Peyer's patch (tissue), 4 donors: ENCODE measurements at places on chromosomes 13 and 19. TPM values are rescaled to one million over a fixed set of nuclear protein-coding genes. Genes with fewer than 3 reads are reported as not detected.
A peak's percentile ranks its signal among the peaks of the same experiment; 100 is the strongest.

DNA sequence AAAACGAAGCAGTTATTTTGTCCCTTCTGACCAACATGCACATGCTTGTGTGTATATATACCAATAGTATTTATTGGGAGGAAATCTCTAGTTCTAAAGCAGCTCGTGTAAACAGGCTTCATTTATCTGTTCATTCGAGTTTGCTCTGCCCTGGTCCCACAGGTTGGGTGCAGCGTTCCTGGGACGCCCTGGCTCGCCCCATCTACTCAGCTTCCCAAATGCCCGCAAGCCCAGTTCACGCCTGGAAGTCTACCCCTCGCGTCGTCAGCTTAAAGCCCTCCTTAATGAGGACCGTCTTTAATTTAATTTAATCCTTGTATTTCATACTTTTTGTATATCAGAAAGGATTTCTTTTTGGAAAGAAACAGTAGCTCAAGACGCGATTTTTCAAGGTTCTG lies 604 bp downstream of the THSD1 start:
- H3K36me3 ChIP-seq, result no peaks in the 10 kb centered on the region
- no peak overlapping the region for H3K27ac ChIP-seq
- H3K4me1 ChIP-seq, result peaks cover 6% of the 10 kb centered on the region
- H3K4me3 ChIP-seq, result peak overlapping the region; percentile 22

PNMA8C gene
- not detected for total RNA-seq

DNA sequence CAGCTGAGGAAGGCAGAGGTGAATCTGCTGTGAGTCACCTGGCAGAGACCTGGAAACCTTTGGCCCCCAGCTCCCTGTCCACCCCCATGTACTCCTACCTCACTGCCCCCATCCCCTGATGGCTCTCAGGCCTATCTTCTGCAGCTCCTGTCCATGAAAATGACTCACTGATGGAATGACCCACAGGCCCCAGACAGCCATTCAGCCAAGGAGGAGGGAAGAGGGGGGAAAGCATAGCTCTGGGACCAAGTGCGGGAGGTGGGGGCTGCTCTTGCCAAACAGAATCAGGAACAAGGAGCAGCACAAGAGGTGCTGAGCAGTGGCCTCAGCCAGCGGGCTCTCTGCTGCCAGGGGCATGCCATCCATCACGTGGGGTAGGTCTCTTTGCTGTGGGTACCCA lies 111.4 kb upstream of the C1QTNF9B start:
- no peaks in the 10 kb centered on the region for H3K4me1 ChIP-seq
- H3K27ac ChIP-seq, result no peak overlapping the region
- no peak overlapping the region for H3K4me3 ChIP-seq
- H3K27me3 ChIP-seq, result no peaks in the 10 kb centered on the region

CDADC1 gene
- total RNA-seq, result 9.2 TPM

- H3K27me3 ChIP-seq, result no peaks in the 10 kb centered on the region
- no peaks in the 10 kb centered on the region for H3K4me1 ChIP-seq
- no peaks in the 10 kb centered on the region for H3K36me3 ChIP-seq
- no peak overlapping the region for H3K4me3 ChIP-seq
- no peak overlapping the region for H3K27ac ChIP-seq
Observed at GRCh38 chr13:47548294-47548840, 452.7 kb downstream of the SUCLA2 start.

- H3K36me3 ChIP-seq, result no peaks in the 10 kb centered on the region
- DNase-seq, result no peak
- H3K27ac ChIP-seq, result no peak overlapping the region
- no peak overlapping the region for H3K4me3 ChIP-seq
- H3K4me1 ChIP-seq, result no peaks in the 10 kb centered on the region
Observed at GRCh38 chr19:53903055-53903680, 5.9 kb upstream of the CACNG7 start.

GRCh38 chr13:99339736-99340397 lies 32.7 kb upstream of the GPR183 start:
- DNase-seq, result no peak
- no peaks in the 10 kb centered on the region for H3K4me1 ChIP-seq
- H3K4me3 ChIP-seq, result no peak overlapping the region
- no peaks in the 10 kb centered on the region for H3K36me3 ChIP-seq
- H3K27me3 ChIP-seq, result no peaks in the 10 kb centered on the region

GRCh38 chr19:21674454-21674853 lies 92.9 kb downstream of the ZNF100 start:
- no peaks in the 10 kb centered on the region for H3K27me3 ChIP-seq
- no peaks in the 10 kb centered on the region for H3K36me3 ChIP-seq
- no peaks in the 10 kb centered on the region for H3K4me1 ChIP-seq
- no peak overlapping the region for H3K27ac ChIP-seq
- DNase-seq, result no peak

CERS1 gene
- total RNA-seq, result not detected

GRCh38 chr13:112067116-112067741 lies at the start of gene SOX1:
SOX1 (plus strand) TSS chr13:112067149; CDS start chr13:112067659, 510 bp downstream.
- H3K27ac ChIP-seq, result no peak within 1 kb of the TSS
- no peaks in the 10 kb centered on the region for H3K36me3 ChIP-seq
- H3K4me1 ChIP-seq, result no peaks in the 10 kb centered on the region
- no peak for DNase-seq
- H3K27me3 ChIP-seq, result peaks cover 74% of the 10 kb centered on the region

GRCh38 chr13:107809125-107809524 lies 406.2 kb downstream of the LIG4 start:
- DNase-seq, result no peak
- no peak overlapping the region for H3K4me3 ChIP-seq
- H3K27ac ChIP-seq, result no peak overlapping the region
- no peaks in the 10 kb centered on the region for H3K36me3 ChIP-seq

DNA sequence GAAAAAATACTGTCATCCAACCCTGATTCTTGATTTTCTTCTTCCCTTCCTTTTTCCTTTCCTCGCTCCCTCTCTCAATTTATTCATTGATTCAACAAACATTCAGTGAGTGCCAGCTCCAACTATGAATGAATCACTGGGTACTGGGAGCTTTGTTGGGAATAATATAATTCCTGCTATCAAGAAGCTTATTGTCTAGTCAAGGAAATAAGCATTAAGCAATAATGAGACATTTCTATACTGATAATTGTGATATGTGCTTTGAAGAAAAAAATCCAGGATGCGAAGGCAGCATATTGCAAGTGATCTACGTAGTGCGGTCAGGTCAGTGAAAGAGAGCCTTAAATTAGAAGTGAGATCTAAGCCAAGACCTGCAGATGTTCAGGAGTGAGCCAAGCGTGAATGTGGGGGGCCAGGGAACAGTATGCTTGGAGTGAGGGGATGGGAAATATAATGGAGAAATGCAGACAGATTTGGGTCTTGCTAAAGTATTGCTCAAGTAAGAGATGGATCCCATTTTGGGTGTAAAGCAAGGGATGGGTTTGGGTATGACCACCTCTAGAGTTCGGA lies 253.5 kb downstream of the LHFPL6 start:
- H3K27ac ChIP-seq, result no peak overlapping the region
- H3K36me3 ChIP-seq, result no peaks in the 10 kb centered on the region
- H3K4me1 ChIP-seq, result no peaks in the 10 kb centered on the region
- H3K4me3 ChIP-seq, result no peak overlapping the region

- no peaks in the 10 kb centered on the region for H3K4me1 ChIP-seq
- H3K36me3 ChIP-seq, result no peaks in the 10 kb centered on the region
- no peak for DNase-seq
- H3K27ac ChIP-seq, result no peak overlapping the region
Observed at GRCh38 chr13:47213047-47213446, 316.2 kb upstream of the HTR2A start.

F7 gene
- total RNA-seq, result 1.9 TPM

- peak overlapping the region; percentile 72 for H3K27ac ChIP-seq
- peaks cover 14% of the 10 kb centered on the region for H3K4me1 ChIP-seq
- no peak overlapping the region for H3K4me3 ChIP-seq
- no peaks in the 10 kb centered on the region for H3K27me3 ChIP-seq
- no peaks in the 10 kb centered on the region for H3K36me3 ChIP-seq
- peak; percentile 73 for DNase-seq
Observed at GRCh38 chr19:19597809-19598306, 20.6 kb downstream of the PBX4 start.

DNA sequence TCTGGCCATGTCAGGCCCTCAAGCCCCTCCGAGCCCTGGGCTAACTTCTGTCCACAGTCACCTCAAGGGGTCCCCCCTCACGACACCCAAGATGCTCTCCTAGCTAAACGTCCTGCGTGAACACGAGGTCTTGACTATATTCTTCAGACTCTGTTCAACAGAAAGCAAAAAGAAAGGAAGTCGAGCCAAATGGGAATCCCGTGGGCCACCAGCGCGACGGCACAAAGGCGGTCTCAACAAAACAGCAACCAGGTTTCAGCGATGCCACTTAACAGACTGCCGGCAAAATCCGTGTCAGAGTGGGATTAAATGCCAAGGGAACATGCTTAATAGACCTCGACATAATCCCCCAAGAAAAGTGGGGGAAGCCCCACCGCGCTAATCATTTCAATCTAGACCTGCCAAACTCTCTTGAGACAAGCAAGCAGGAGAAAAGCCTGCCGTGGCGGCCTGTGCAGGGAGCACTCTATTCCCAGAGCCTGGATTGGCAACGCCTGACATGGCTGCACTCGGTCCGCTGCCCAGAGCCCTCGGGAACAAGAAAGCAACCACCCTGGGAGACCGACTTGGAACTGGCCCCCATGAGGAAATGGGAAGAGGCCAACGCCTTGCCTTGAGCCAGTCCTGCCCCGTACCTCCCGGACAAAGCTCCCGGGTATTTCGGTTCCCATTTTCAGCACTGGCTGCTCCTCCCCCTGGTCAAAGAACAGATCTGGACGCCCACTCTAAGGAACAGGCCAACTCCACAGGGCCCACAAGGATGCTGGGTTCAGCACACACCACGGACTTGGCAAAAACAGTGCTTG lies 16.0 kb downstream of the ZC3H4 start:
- H3K4me3 ChIP-seq, result no peak overlapping the region

GRCh38 chr13:102040812-102041211 lies 361.0 kb downstream of the FGF14 start:
- no peaks in the 10 kb centered on the region for H3K27me3 ChIP-seq
- H3K36me3 ChIP-seq, result no peaks in the 10 kb centered on the region
- no peak overlapping the region for H3K27ac ChIP-seq
- H3K4me1 ChIP-seq, result no peaks in the 10 kb centered on the region
- no peak overlapping the region for H3K4me3 ChIP-seq

MCEMP1 gene
- not detected for total RNA-seq

- no peak for DNase-seq
- H3K36me3 ChIP-seq, result no peaks in the 10 kb centered on the region
- no peaks in the 10 kb centered on the region for H3K27me3 ChIP-seq
- no peak overlapping the region for H3K4me3 ChIP-seq
- no peaks in the 10 kb centered on the region for H3K4me1 ChIP-seq
Observed at GRCh38 chr13:53100394-53101063, 71.9 kb downstream of the OLFM4 start.

GRCh38 chr19:5030822-5031221 lies 61.9 kb downstream of the KDM4B start:
- DNase-seq, result no peak
- H3K4me1 ChIP-seq, result no peaks in the 10 kb centered on the region
- no peak overlapping the region for H3K4me3 ChIP-seq
- H3K27ac ChIP-seq, result peak overlapping the region; percentile 19

CYP4F11 gene
- total RNA-seq, result 49.5 TPM

LILRA2 gene
- 0.80 TPM for total RNA-seq

KANK3 gene
- total RNA-seq, result 6.8 TPM

- no peak overlapping the region for H3K27ac ChIP-seq
- H3K27me3 ChIP-seq, result no peaks in the 10 kb centered on the region
- DNase-seq, result peak; percentile 58
- no peaks in the 10 kb centered on the region for H3K36me3 ChIP-seq
Observed at GRCh38 chr13:49098198-49098597, 121.9 kb upstream of the MLNR start.

GRCh38 chr13:67769063-67769986 lies 539.2 kb upstream of the PCDH9 start:
- no peak overlapping the region for H3K27ac ChIP-seq
- H3K4me3 ChIP-seq, result no peak overlapping the region
- no peaks in the 10 kb centered on the region for H3K36me3 ChIP-seq
- no peak for DNase-seq
- no peaks in the 10 kb centered on the region for H3K4me1 ChIP-seq

DNA sequence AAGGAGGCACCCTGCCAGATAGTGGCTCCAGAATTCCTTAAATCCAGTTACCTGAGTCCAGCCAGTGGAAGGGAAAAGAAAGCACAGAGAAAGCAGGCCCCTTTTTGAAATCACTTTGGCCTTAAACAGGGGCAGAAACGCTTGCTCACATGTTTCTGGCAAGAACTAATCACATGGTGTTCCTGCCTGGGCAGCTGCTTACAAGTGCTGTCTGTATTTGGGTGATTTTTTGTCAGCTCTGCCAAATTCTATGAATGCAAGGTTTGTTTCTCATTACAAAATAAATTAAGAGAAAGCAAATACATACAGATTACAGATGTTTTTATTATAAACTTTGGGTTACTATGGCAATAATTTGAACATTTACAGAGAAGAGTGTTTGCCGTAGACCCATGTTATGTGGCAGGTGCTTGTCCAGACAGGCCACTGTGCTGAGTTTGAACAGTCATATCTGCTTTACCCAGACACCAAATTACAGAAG lies 1237.8 kb downstream of the SLITRK5 start:
- no peaks in the 10 kb centered on the region for H3K27me3 ChIP-seq
- no peak overlapping the region for H3K4me3 ChIP-seq
- no peaks in the 10 kb centered on the region for H3K36me3 ChIP-seq
- no peak for DNase-seq
- H3K27ac ChIP-seq, result no peak overlapping the region
- no peaks in the 10 kb centered on the region for H3K4me1 ChIP-seq

ASF1B gene
- 5.7 TPM for total RNA-seq

DNA sequence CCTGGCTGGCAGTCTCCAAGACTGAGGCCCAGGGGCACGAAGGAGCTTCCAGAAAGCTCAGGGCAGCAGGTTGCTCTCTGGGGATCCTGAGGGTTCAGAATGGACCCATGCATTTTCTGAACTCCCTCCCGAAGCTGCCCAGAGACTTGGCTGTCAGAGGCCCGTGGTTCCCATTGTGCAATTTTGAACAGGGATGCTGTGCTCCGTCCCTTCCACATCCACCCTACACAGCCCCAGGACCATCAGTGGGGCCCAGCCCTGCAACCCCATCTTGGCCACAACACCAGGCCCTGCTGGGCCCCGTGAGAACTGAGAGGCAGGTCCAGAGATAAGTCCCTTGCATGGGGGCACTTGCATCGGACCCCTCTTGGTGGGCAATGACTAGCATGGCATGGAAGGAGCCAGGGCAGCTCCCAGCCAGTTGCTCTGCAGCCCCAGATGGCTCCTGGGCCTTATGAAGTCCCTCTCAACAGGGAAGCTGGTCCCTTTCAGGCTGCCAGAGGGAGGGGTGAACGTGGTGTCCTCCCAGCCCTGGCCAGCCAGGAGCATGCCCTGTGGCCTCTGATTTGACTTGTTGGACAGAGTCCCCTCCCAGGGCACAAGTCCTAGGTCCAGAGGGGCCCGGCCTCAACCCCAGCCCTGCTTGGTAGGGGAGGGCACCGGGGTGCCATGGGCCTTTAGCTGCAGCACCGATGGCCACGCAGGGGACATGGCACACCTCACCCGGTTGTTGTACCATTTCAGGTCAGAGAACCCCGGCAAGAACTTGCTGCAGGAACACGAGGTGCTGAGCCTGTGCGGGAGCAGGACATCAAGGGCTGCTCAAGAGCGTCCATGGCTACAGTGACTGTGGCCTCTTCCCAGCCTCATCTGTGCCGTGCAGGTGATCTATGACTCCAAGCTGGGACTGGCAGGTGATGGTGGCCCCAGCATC lies 17.3 kb upstream of the ZNF14 start:
- H3K36me3 ChIP-seq, result no peaks in the 10 kb centered on the region
- no peak overlapping the region for H3K27ac ChIP-seq
- H3K27me3 ChIP-seq, result no peaks in the 10 kb centered on the region
- no peaks in the 10 kb centered on the region for H3K4me1 ChIP-seq
- DNase-seq, result no peak

GRCh38 chr13:112443995-112444311 lies 67.8 kb downstream of the SPACA7 start:
- H3K4me3 ChIP-seq, result no peak overlapping the region
- no peak overlapping the region for H3K27ac ChIP-seq
- H3K36me3 ChIP-seq, result no peaks in the 10 kb centered on the region
- no peaks in the 10 kb centered on the region for H3K4me1 ChIP-seq
